Aorta (tissue), 5 donors: ENCODE measurements at places on chromosomes 7 and 10. TPM values are rescaled to one million over a fixed set of nuclear protein-coding genes. Genes with fewer than 3 reads are reported as not detected.
A peak's percentile ranks its signal among the peaks of the same experiment; 100 is the strongest.

GRCh38 chr7:133491201-133491691 lies 238.4 kb downstream of the EXOC4 start:
- no peaks in the 10 kb centered on the region for H3K4me1 ChIP-seq
- no peak overlapping the region for H3K27ac ChIP-seq
- H3K27me3 ChIP-seq: no peaks in the 10 kb centered on the region
- DNase-seq: no peak
- H3K36me3 ChIP-seq: no peaks in the 10 kb centered on the region
- no peak overlapping the region for H3K4me3 ChIP-seq

DNA sequence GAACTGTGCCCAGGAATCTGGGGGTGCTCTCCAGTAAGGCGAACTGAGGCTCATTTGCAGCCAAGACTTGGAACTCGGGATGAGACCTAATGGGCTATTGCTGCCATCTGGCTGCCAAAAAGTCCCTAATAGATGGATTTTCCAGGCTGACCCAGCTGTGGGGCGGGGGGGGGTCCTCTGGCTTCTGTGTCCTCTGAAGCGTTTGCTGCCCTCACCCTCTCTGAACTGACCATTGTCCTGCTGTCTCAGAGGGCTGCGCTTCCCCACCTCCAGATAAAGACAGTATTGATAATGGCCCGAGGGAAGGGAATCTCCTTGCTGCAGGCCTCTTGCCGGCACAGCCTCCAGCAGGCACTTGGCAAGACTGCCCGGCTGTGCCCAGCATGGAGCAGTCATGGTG lies 46.6 kb downstream of the CLEC2L start:
- no peaks in the 10 kb centered on the region for H3K4me1 ChIP-seq
- no peak overlapping the region for H3K27ac ChIP-seq
- DNase-seq: no peak
- peaks cover 6% of the 10 kb centered on the region for H3K36me3 ChIP-seq

- DNase-seq: no peak
These were observed 718 bp upstream of the UMAD1 start for GRCh38 chr7:7639847-7640220.

DNA sequence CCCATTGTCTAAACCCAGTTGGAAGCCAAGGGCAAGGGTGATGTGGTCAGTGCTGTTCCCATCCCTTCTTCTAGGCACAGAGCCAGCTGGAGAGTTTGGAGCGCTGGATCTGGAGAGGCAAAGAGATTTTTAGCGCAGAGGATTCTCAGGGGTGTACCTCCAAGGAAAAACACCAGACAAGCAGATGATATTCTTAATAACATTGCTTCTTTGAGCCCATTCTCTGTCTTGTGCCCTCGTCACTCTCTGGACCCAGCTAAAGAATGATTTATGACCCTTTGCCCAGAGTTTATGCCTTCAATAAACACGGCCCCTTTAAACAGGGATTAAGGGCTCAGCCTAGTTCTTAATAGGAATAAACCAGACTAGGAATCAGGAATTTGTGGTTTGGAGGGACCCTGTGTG lies 4.7 kb upstream of the HIP1 start:
- no peak overlapping the region for H3K27ac ChIP-seq
- H3K4me1 ChIP-seq: no peaks in the 10 kb centered on the region
- H3K36me3 ChIP-seq: no peaks in the 10 kb centered on the region
- no peaks in the 10 kb centered on the region for H3K27me3 ChIP-seq
- no peak overlapping the region for H3K4me3 ChIP-seq
- no peak for DNase-seq

DNA sequence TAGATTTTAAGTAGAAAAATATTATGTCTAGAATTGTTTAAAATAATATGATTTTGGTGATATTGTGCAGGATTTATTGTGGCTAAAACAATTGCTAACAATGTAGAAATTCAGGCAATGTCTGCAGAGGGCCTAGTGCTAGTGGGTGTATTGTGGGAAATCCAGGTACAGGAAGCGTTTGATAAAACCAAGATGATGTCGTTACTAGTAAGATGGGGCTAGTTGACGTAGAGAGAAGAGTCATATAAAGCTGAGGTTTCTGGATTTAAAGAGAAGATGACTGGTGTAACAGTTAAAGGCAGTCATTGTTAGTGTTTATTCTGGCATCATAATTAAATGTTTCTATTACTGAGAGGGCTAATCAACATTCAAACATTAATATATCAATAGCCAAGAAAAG lies 43.5 kb downstream of the ADK start:
- H3K4me1 ChIP-seq: peaks cover 5% of the 10 kb centered on the region
- no peaks in the 10 kb centered on the region for H3K36me3 ChIP-seq
- no peak overlapping the region for H3K27ac ChIP-seq
- no peak overlapping the region for H3K4me3 ChIP-seq
- H3K27me3 ChIP-seq: no peaks in the 10 kb centered on the region
- DNase-seq: no peak

- H3K4me3 ChIP-seq: no peak overlapping the region
- no peak overlapping the region for H3K27ac ChIP-seq
These were observed 46.0 kb downstream of the SH2D4B start for GRCh38 chr10:80583685-80584084.

GRCh38 chr7:41333511-41333910 lies 369.4 kb downstream of the INHBA start:
- no peaks in the 10 kb centered on the region for H3K36me3 ChIP-seq
- no peak for DNase-seq
- no peak overlapping the region for H3K27ac ChIP-seq
- no peaks in the 10 kb centered on the region for H3K4me1 ChIP-seq

- no peaks in the 10 kb centered on the region for H3K36me3 ChIP-seq
- no peak for DNase-seq
- no peak overlapping the region for H3K27ac ChIP-seq
- no peaks in the 10 kb centered on the region for H3K27me3 ChIP-seq
These were observed 10.8 kb upstream of the JCAD start for GRCh38 chr10:30070001-30070685.

DNA sequence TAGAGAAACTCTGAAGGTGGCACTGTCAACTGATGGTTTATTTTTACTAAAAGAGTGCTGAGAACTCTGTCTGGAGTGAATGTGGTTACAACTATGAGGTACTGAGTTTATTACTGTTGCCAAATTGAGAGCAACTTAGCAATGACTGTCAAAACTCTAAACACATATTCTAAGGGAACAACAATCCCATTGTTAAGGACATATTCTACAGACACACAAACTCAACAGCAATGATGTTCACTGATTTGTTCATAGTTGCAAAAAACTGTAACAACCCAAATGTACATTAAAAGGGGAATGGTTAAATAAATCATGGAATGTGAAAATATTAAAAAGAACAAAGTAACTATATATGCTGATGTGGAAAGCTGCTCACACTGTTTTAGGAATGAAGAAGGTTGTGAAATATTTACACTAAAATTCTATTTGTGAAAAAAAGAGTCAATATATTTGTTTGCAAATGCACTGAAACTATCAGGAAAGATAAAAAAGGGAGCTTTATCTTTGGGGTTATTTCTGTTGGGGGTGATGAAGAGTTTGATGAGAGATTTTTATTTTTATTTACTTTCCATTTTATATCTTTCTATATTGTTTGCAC lies 12.9 kb downstream of the PON2 start:
- no peak for DNase-seq
- H3K36me3 ChIP-seq: no peaks in the 10 kb centered on the region
- H3K4me1 ChIP-seq: no peaks in the 10 kb centered on the region
- H3K27ac ChIP-seq: no peak overlapping the region

DNA sequence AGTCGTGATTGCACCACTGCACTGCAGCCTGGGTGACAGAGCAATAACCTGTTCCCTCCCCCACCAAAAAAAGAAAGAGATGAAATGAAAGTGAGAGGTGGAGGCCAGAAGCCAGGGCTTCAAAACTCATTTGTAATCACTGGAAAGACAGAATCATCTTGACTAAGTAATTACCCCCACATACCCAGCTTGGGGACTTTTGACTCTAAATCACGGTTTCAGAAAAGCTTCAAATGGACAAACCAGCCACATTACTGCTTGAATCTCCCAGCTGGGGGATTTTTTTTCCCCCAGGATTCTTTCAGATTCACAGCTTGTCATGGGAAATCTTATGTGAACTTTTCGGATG lies 361.0 kb downstream of the FRMD4A start:
- no peaks in the 10 kb centered on the region for H3K27me3 ChIP-seq
- no peaks in the 10 kb centered on the region for H3K4me1 ChIP-seq
- no peak for DNase-seq
- H3K27ac ChIP-seq: no peak overlapping the region
- H3K36me3 ChIP-seq: no peaks in the 10 kb centered on the region

DNA sequence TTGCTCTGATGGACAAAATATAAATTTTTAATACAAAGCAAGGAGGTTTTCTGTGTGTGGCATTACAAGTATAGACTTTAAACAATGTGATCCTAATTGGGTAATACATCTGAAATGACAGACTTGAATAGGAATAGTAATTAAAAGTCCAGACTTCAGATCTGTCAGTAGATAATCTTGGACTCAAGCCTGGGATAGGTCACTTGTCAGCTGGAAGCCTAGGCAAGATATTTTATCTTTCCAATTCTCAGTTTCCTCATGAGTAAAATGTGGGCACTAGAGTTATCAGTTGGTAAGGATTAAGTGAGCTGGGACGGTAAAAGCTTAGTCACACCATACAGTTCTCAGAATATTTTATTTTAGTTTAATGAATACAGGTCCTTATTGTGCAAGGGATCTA lies 10.4 kb upstream of the ZMYND11 start:
- no peak overlapping the region for H3K27ac ChIP-seq
- H3K4me3 ChIP-seq: no peak overlapping the region
- no peaks in the 10 kb centered on the region for H3K4me1 ChIP-seq
- no peak for DNase-seq

- no peaks in the 10 kb centered on the region for H3K4me1 ChIP-seq
- no peaks in the 10 kb centered on the region for H3K27me3 ChIP-seq
- H3K27ac ChIP-seq: no peak overlapping the region
- H3K4me3 ChIP-seq: no peak overlapping the region
These were observed 4.0 kb upstream of the PLXNA4 start for GRCh38 chr7:132580277-132580676.

DNA sequence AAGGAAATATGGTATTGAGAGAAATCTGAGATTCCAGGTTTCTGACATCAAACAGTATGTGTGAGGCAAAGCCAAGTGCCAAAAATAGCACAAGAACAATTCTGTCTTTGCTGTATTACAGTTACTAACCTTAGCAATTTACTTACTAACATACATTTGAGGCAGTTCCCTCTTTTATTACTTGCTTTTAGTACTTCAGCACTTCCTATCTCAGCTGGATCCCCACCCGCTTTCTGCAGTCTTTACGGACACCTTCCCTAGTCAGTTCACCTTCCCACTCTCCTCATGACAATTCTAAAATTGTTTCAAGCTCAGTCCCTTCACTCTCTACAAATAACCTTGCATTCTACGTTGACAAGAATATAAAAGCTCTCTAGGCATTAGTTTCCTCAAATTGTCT lies 79.2 kb downstream of the ELAPOR2 start:
- no peaks in the 10 kb centered on the region for H3K36me3 ChIP-seq
- H3K27me3 ChIP-seq: no peaks in the 10 kb centered on the region
- DNase-seq: no peak
- no peak overlapping the region for H3K27ac ChIP-seq
- H3K4me3 ChIP-seq: no peak overlapping the region

DNA sequence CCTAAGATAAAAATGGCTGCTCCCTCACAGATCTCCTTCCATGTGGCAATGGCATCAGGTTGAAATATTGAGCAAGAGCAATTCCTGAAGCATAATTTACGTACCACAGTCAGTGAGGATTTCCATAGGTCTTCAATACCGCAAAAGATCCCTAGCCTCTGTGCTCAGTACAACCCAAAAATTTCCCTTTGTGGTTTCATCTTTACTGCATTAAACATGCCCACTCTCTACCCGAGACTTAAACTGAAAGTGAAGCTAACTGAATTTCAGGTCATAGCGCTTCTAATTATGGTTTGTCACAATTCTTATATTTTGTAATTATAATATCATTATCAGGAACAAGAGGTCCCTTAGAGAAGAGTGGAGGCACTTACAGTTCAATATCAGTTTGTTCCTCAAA lies 1071.1 kb downstream of the XPNPEP1 start:
- no peaks in the 10 kb centered on the region for H3K27me3 ChIP-seq
- peaks cover 2% of the 10 kb centered on the region for H3K4me1 ChIP-seq
- H3K27ac ChIP-seq: no peak overlapping the region

- DNase-seq: no peak
- no peaks in the 10 kb centered on the region for H3K36me3 ChIP-seq
- peaks cover 2% of the 10 kb centered on the region for H3K4me1 ChIP-seq
- no peaks in the 10 kb centered on the region for H3K27me3 ChIP-seq
- H3K27ac ChIP-seq: no peak overlapping the region
- H3K4me3 ChIP-seq: no peak overlapping the region
These were observed 149.4 kb upstream of the ASAH2 start for GRCh38 chr10:50400694-50401093.

DNA sequence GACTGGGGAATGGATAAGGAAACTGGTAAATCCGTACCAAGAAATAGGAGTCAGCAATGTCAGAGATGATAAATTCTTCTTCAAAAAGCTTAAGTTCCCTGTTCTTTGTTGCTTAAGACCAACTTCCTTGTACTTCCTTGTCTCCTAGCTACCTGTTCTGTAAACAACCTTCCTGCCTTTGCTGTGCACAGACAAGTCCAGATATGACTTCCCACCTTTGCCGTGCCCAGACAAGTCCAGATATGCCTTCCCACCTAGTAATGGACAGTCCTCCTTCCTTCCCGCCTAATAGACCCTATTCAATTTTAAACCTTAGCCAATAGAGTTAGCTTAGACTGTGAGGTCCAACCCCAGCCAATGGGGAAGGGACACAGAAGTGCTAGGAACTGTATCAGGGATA lies 2.5 kb upstream of the ZNF33A start:
- no peaks in the 10 kb centered on the region for H3K27me3 ChIP-seq
- no peaks in the 10 kb centered on the region for H3K4me1 ChIP-seq
- DNase-seq: no peak
- no peak overlapping the region for H3K27ac ChIP-seq
- no peak overlapping the region for H3K4me3 ChIP-seq

GRCh38 chr7:604884-605531 lies 85.4 kb upstream of the PDGFA start:
- H3K4me1 ChIP-seq: no peaks in the 10 kb centered on the region
- no peak overlapping the region for H3K4me3 ChIP-seq
- H3K27ac ChIP-seq: peak overlapping the region; percentile 88
- no peaks in the 10 kb centered on the region for H3K36me3 ChIP-seq

DNA sequence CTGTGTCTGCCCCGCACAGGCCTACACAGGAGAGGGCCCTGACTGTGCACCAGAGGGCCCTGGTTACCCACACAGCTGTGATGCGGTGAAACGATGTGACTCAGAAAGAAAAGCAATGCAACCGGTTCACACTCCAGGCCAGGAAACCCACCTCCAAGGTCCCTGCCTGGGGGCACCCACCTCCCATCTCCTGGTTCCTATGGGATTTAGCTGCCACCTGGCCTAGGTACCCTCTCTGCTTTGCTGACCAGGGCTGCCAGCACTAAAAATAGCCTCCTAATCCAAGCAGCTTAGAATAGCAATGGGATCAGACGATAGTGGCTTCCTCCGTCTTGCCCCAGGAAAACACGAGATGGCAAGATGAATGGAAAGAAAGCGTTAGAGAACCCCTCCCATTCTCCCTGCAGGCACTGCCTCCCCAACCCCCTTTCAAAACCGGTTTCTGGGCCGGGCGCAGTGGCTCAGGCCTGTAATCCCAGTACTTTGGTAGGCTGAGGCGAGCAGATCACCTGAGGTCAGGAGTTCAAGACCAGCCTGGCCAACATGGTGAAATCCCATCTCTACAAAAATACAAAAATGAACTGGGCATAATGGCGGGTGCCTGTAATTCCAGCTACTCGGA lies 12.4 kb downstream of the RBP3 start:
- DNase-seq: peak; percentile 45
- no peaks in the 10 kb centered on the region for H3K36me3 ChIP-seq
- no peak overlapping the region for H3K27ac ChIP-seq
- H3K27me3 ChIP-seq: no peaks in the 10 kb centered on the region

The IQUB gene
- 0.39 TPM for total RNA-seq

The CHST3 gene
- total RNA-seq: 47.9 TPM

The CCDC146 gene
- total RNA-seq: 8.9 TPM

The MRPS24 gene
- 55.4 TPM for total RNA-seq

The AMPH gene
- 8.8 TPM for total RNA-seq

The MMRN2 gene
- 85.6 TPM for total RNA-seq
